Prostate gland (tissue), 2 donors: ENCODE measurements at places on chromosomes 3 and 15.

DNA sequence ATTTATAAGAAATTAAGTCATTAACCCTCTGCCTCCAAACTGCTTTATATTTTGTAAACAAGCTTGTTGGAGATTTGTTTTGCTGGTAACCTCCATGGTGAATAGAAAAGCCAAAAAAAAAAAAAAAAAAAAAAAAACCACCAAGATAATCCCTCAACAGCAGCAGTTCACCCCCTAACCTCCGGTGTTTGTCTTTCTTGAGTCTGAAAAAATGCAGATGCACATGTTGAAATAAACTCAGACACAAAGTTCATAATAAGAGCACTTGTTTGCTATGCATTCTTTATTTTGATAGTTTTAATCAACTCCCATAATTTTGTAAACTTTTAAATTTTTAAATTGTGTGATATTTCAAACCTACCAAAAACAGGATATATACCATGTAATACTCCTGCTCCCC, 1.8 kb upstream of the PLCH1 start:
- no peak for DNase-seq

DNA sequence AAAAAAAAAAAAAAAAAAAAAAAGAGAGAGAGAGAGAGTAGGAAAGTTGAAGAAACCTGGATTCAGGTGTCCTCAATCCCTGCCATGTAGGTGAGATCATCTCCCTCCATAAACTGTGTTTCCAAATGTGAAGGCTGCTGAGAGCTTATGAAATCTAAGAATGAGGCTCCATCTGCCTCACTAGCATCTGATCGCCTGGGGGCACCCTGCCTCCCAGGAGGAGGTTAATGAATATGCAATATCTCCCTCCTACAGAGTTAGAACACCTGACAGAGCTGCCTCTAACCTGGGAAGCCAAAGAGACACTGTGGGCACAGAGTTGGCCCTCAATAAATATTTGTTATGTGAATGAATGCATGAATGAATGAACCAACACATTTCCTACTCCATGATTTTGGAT, 23.8 kb upstream of the ZNF148 start:
- no peak for DNase-seq

GRCh38 chr15:55515491-55515890, 7.5 kb upstream of the DNAAF4 start:
- no peak for DNase-seq

DNA sequence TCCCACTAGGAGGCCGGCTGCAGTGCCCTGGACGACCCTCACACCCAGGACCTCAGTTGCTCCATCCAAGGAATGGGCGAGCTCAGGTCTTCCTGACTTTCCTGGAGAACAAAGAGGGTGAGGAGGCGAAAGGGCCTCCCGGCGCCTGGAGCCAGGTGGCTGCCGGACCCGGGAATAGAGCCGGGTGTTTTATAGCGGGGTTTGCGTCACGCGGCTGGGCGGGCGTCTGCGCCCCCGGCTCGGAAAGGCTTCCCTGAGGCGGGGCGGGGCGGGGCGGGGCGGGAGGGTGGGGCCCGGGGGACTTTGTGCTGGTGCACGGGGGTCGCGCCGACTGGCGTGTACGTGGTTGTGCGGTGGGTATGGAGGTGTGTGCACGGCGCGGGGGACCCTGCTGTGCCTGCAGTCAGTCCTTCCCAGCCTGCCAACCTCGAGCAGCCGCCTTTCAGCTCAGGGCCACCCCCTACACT, 4.6 kb upstream of the PRKCD start:
- DNase-seq, result no peak

DNA sequence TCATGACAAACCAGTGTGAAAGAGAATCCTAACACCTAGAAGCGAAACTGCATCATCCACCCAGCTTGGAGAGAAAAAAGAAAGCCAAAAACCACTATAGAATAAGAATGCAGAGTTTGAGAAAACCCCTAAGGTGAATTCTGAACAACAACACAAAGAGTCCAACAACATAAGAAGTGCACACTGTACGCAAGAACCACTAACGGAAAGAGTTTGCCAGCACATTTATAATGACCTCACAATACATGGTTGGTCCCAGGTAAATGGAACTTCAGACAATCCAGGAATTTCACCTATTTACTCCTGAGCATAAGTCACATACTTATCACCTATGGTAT, 128.3 kb upstream of the BHLHE40 start:
- no peak for DNase-seq

GRCh38 chr3:114081037-114081436, 24.5 kb downstream of the QTRT2 start:
- no peak for DNase-seq

DNA sequence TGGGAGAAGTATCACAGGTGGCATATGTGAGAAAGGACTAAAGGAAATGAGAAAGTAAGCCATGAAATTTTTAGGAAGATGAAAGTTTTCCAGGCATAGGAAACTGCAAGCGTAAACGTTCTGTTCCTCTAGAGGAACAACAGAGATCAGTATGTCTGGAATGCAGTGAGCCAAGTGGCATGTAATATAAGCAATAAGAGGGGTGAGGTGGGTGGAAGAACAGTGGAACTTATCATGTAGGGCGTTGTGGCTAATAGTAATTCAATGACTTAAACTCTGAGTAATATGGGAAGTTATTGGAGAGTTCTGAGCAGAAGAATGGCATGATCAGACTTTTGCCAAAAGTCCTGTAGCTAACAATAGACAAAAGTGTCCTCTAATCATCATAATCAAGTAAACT, 902.9 kb downstream of the EPHA3 start:
- no peak for DNase-seq
